Epithelial cell of esophagus (primary cell): ENCODE measurements at places on chromosomes 16 and 17.
A peak's percentile ranks its signal among the peaks of the same experiment; 100 is the strongest.

- peak; percentile 53 for DNase-seq
Measured at GRCh38 chr17:29151567-29151966, 28.6 kb downstream of the MYO18A start.

DNA sequence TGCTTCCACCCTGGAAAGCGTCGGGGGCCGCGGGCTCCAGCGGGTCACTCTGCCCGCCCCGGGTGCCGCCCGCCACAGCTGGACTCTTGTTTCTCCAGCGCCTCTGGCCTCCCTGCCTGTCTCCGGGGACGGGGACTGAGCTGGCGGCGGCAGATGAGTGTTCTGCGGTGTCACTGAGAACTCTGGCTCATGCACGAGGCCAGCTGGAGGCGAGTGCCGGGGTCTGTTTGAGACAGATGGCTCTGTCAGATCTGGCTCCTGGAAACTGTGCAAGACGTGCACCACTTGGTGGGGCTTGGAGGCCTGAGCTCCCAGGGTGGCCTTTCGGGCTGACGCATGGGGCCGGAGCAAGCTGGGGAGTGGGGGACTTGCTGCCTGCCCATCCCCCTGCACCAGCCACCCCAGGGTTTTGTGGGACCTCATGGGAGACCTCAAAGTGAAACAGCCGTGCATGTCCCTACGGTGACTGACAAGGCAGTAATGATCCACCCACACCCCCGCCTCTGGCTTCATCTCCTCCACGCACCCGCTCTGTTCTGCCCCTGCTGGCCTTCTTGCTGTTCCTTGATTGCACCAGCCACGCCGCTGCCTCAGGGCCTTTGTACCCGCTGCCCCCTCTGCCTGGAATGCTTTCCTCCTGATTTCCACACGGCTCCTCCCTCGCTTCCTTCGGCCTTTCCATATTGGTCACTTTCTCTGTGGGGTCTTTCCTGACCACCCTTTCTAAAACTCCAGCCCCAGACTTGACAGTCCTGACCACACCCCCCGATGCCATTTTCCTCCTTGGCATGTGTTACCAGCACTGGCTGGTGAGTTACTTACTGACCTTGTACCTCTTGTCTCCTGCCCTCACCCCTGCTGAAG lies 174.9 kb upstream of the CIBAR2 start:
- no peak for DNase-seq

DNA sequence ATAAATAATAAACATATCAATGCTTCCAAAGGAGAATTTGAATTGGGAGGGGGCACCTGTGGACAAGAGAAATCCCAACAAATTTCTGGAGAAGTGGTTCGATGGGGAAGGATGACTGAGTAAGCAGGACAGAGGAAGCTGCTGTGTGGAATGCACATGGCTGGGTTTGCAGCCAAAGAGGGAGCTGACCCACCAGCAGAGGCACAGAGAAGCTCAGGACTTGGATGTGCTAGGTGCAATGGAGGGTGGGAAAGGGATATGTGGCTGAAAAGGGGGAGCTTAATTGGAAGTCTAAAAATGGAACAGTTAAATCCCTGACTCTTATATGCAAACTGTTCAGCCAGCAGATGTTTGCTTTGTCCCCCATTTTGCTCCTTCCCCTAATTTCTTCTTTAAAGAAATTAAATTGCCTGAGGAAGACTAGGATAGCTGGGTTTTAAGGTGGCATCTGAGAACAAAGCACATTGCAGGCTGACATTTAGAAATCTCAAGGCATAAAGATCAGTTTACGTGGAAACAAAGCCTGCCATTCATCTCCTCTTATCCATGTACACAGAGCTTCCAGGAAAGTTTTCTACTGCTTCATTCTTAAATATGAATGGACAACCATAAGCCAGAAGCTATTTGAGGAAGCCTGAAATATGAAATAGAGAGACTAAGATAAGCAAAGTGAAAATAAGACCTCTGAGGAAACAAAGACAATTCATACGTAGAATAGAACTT lies 23.0 kb upstream of the TNS4 start:
- no peak for DNase-seq

DNA sequence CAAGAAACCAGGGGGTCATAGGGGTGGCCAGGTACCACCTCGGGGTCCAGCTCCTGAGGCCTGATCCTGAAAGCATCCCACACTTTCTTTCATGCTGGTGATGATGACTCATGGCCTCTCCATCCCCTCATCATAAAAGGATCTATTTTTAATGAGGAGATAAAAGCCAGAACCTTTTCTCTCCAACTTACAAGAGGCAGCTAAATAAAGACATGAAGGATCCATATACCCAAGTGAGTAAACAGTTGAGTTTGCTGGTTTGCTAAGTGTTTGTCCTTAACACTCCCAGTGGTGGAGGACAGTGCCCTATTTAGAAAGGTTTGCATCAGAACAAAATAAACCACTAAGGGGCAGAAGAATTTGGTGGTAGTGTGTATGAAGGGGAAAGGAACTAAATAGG lies 383.8 kb downstream of the GRIN2A start:
- DNase-seq, result no peak

- DNase-seq, result no peak
Measured at GRCh38 chr16:67608364-67608763, 36.6 kb upstream of the CARMIL2 start.

GRCh38 chr17:42969001-42969581 lies 4.8 kb upstream of the AARSD1 start:
- DNase-seq, result no peak

- no peak for DNase-seq
Measured at GRCh38 chr17:48873209-48873608, 19.4 kb upstream of the ATP5MC1 start.

DNA sequence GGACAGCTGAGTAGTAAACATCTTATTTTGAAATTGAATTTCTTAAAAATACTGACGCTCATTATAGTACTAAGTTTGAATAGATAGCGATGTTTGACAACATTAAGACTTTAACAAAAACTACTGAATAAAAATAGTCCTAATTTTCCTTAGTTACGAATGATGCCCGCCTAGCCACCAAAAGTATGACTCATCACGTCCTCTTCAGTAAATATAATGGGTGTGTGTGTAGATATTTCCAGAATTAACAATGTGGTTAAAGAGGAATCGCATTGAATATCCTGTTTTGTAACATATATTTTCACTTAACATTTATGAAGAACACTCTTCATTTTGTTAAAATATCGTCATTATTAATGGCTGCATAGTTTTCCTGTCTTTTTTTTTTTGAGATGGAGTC lies 187.6 kb downstream of the MYO1D start:
- DNase-seq, result no peak

DNA sequence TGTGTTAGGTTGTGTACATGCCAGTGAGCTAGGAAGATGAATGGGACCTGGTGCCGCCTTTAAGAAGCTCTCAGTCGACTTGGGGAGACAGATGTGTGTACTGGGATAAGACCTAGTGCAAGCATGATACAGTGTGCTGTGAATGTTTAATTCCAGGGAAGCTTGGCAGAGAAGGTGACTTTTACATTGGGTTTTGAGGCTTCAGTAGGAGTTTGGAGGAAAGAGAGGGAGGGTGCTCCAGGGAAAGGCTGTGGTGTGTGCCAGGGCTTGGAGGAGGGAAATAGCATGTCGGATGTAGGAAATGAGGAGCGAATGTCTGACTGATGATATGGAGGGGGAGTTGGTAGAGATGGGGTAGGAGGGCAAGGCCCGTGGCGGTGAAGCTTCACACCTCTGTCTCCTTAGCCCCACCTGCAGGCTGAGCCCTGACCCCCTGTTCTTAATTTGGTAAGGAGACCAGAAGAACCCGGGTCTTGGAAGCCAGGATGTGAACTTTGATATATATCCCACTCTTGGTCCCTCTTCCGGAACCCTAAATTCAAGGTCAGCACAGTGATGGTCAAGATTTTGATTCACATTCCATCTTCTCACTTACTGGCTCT lies 76.6 kb downstream of the PLCG2 start:
- no peak for DNase-seq

- no peak for DNase-seq
Measured at GRCh38 chr17:46180892-46181274, 12.3 kb downstream of the KANSL1 start.

- DNase-seq, result no peak
Measured at GRCh38 chr17:80319262-80319998, 58.8 kb downstream of the RNF213 start.

- no peak for DNase-seq
Measured at GRCh38 chr17:3968886-3969524, 4.8 kb upstream of the ATP2A3 start.

GRCh38 chr17:40111221-40112128 lies 10.3 kb upstream of the MSL1 start:
- peak; percentile 88 for DNase-seq

- DNase-seq, result peak; percentile 4
Measured at GRCh38 chr17:31175237-31175636, 80.5 kb downstream of the NF1 start.

- DNase-seq, result no peak
Measured at GRCh38 chr17:2899906-2900305, 103.7 kb downstream of the RAP1GAP2 start.

DNA sequence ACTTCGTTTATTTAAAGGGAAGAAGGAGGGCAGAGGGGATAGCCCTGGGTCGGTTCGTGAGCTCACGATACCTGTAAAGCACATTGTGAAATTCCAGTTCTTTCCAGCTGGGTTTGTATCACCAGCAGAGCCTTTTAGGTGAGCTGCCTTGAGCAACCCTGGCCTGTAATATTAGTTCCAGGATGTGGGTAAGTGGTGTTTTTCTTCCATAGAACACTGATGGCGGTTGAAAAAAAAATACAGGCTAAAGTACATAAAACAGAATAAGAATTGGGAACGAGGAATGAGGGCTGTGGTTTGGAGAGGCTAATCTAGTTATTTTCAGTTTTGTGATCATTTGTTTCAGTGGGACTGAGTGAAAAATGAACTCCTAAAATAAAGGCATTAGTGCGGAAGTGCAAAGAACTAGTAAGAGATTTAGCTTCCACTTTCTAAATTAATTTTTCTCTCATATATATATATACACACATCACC lies 20.6 kb downstream of the HS3ST3B1 start:
- DNase-seq, result no peak

DNA sequence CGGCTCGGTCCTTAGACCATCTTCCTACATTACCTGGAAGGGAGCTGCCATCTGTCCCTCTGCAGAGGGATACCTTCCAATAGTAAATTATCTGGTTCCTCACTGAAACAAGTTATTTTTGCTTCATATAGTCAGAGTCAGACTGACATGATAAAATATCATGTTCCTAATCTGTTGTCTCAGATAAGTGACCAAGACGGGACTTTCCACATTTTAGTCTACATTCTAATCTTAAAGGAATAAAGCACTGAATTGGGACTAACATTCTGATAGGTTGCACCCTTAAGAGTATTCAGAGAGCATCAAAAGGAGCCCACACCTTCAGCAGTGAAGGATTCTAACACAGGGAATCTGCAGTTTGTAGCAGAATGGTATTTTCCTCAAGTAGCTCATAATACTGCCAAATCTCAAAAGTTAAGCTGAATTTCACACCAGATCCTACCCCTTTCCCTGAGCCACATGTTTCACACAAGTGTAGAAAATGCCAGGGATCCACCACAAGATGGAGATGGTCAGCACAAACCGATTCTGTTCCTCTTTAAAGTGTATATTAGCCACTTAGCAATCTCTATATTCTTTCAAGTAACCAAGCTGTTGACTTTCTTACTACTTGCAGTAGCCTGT lies 13.4 kb downstream of the GINS2 start:
- peak; percentile 43 for DNase-seq

- no peak for DNase-seq
Measured at GRCh38 chr16:52547004-52547833, at the start of gene TOX3. TOX3 (minus strand) TSS chr16:52547143; CDS start chr16:52546723, 420 bp downstream.

DNA sequence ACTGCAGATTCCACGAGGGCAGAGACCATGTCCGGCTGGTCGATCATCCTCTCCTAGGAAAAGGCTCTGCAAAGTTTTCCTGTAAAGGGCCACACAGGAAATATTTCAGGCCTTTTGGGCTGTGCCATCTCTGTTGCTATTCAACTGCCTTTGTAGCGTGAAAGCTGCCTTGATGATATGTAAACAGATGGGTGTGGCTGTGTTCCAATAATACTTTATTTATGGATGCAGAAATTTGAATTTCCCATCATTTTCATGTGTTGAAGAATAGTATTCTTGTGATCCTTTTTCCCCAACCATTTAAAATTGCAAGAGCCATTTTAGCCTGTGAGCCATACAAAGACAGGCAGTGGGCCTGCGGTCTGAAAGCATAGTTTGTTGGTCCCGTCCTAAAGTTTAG lies 950.7 kb upstream of the RBFOX1 start:
- DNase-seq, result no peak

GRCh38 chr17:43901861-43902589 lies 5.3 kb downstream of the MPP2 start:
- DNase-seq, result no peak

GRCh38 chr17:1050996-1051925 lies 54.3 kb downstream of the TIMM22 start:
- no peak for DNase-seq
